ENCODE measurements at places on chromosomes 3 and 15. TPM values are rescaled to one million over a fixed set of nuclear protein-coding genes. Genes with fewer than 3 reads are reported as not detected.

DNA sequence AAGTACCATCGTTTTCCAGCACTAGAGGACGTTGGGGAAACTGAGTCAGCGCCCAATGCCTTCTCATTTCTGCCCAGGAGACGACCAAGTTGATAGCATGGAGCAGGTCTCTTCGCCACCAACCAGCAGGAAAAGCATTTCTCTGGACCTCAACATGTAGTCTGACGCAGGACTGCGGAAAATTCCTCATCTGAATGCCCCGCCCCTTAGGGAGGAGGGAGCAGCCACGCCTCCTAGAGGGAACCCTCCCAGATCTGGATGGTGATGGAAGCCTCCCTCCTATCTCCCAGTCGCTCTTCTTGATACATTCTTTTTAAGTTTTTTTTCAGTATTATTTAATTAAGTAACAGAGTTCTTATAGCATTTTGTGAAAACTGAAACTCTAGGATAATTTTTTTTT lies 17.4 kb upstream of the MINDY4B start:
- ATAC-seq: no peak

Gene CHRD
- total RNA-seq: 0.84 TPM

Gene NGRN
- 41.0 TPM for total RNA-seq

GRCh38 chr15:79185199-79185598 lies 94.6 kb upstream of the RASGRF1 start:
- ATAC-seq: no peak

- ATAC-seq: peak; percentile 63
These were observed 72.7 kb upstream of the LRTM1 start for GRCh38 chr3:55000546-55000945.

DNA sequence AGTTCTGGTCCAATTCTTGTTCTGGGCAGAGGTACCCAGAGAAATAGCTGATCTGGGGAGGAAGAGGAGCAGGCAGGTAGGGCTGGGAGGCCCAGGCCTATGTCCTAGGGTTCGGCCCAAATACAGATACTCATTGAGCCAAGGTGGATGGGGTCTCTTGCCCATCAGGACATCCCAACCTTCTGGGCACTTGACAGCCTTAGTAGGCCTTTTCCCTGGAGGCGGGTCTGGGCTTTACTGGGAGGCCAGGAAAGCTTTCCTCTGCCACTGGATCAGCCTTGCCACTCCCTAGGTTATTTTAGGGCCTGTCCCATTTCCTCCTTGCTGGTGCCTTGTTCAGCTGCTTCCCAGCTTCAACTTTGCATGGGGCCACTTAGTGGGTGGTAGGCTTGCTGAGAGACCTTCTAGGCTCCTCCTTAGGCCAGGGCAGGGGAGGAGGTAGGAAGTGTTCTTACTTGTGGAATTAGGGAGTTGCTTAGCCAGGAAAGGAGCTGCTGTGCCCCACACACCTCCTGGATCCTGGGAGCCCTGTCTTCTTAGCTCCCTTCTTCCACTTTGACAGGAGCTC lies 9.7 kb downstream of the TEX264 start:
- ATAC-seq: no peak

- no peak for ATAC-seq
These were observed 53.6 kb upstream of the GATA2 start for GRCh38 chr3:128546646-128547045.

Gene NOX5
- total RNA-seq: 0.44 TPM

DNA sequence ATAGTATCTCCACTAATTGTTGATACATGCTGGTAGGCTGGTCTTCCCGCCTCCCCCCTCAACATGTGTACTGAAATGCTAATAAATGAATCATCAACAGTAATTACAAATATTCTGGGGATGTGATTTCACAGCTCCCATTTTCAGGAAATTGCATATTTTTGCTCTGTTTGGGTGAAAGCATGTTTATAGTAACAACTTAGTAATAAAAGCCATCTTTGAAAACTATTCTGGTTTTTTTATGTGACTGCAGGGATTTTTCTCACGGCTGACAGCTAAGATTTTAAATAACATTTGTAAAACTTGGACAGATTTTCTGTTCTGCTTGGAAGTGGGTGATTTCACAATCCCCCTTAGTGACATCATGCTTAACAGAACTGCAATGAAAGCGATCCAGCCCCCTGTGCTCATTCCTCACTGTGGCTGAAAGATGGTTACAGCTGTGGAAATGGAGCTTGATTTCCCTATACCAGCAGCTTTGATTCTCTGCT lies 25.6 kb upstream of the FAM174B start:
- ATAC-seq: no peak

- no peak for ATAC-seq
These were observed 74.1 kb downstream of the MME start for GRCh38 chr3:155154255-155154654.

Gene GPR149
- total RNA-seq: not detected

Gene THSD4
- 121 TPM for total RNA-seq

DNA sequence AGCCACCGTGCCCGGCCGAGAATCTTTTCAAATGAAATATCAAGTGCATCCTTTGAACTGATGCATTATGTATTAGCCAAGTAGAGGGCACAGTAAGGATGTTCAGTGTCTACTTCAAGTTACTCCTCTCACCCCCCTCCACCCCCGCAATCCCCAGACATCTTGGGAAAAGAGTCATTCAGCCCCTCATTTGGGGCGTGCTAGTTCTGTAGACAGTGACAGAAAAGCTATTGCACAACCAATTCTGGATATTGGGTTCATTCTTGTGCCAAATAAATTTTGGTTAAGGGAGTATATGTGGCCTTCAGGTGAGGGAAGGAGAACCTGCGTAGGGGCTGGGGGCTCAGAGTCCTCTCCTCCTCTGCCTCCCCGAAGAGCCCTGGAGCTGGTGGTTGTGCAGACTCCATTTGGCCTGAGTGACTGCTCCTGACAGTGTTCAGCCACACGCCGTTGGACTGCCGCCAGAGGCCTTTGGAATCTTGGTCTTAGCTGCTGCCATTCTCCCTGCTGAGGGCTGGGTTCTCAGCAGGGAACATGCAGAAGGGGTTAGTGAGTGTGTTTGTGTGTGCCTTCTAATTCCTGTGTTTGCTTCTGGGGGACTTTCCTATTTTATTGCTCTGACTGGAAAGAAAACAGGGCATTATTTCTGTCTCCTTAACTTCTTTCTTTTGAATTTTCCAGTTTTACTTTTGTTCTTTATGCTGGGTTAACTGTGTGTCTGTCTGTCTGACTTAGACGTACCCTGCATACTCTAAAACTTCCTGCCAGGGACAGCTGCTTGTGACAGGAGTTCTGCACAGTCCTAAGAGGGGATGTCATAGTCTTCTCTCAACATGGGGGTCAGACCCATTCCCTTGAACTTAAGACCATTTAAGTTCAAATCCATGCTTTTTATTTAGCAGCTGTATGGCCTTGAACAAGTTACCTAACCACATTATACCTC lies 21.0 kb downstream of the RARB start:
- no peak for ATAC-seq

Gene ALDH1L1
- total RNA-seq: 4.5 TPM

DNA sequence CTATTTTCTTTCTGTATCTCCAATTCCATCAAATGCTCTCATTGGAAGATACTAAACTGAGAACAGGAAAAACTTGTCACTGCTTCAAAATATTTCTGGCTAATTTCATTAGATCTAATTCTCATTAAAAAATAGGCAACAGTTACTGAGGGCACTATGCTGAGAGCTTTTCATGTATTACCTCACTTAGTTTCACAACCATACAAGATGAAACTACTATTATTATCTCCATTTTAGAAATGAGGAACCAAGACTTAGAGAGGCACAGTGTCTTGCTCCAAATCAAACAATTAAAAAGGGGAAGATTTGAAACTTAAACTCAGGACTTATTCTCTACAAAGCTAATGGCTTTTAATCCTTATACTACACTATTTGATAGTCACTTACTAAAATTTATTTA lies 7.2 kb upstream of the OTOL1 start:
- no peak for ATAC-seq

- peak; percentile 26 for ATAC-seq
These were observed 444 bp upstream of the ABHD14A start for GRCh38 chr3:51974277-51974962.

Gene NANOGP8
- total RNA-seq: 0.44 TPM

DNA sequence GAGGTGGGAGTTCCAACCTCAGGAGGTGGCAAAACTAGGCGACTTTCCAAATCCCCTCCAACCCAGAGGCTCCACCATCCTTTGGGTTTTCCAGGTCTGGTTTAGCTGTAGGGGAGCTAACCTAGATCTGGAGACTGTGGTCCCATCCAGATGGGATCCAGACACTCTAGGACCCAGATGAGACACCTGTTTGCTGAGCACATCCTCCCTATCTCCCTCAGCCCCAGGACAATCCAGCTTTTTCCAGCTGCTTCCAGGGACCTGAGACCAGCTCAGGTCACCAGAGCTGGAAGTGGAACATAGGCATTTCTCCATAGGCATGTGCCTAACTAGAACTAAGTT lies 18.2 kb downstream of the CRTAP start:
- peak; percentile 32 for ATAC-seq

DNA sequence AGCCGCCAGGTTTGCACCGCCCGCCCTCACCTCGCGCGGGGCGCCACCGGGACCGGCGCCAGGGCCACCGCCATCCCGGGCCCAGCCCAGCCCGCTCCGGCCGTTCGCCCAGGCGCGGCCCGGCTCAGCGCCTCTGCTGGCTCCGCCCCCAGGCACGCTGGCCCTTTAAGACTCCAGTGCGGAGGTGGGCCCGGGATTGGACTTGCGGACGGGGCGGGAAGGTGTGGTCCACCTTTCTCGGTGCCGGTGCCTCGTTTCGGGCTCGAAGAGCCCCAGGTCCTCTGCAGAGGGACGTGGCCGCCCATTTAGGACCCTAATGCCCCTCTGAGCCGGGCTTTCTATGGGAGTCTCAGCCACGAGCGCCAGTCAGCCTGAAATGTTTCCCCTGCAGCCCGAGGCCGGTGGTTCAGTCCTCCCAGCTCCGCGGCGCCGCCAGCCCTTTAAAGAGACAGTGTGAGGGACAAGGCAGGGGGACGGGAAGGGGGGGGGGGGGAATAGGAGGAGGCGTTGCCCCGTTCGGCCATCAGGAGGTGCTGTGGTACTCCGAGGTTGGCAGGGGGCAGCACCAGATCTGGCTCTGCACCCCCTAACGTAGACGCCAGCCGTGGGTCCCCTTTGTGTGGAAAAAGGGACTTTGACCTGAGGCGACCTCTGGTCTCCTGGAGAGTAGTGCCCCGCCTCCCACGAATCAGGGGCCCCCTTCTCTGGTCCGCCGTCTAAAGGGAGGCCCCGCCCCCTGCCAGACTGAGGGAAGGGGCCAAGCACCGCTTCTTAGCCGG lies 1.0 kb downstream of the HYAL2 start:
- ATAC-seq: peak; percentile 56

DNA sequence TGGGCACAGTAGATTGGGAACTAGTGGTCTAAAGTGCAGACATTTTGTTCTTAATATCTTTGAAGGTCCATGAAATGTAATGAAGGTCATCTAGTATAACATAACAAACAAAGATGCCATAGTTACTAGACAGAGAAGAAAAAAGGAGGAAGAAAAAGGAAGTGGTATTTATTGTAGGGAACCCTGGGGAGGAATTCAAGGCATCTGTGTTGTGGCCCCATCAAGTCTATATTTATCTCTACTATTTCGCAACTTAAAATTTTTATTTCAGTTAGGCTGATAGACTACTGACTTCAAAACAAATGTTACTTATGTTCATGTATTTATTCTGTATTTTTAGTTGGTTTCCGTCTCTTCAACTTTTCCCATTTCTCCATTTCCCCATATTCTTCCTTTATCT lies 48.9 kb upstream of the ZDHHC23 start:
- no peak for ATAC-seq

DNA sequence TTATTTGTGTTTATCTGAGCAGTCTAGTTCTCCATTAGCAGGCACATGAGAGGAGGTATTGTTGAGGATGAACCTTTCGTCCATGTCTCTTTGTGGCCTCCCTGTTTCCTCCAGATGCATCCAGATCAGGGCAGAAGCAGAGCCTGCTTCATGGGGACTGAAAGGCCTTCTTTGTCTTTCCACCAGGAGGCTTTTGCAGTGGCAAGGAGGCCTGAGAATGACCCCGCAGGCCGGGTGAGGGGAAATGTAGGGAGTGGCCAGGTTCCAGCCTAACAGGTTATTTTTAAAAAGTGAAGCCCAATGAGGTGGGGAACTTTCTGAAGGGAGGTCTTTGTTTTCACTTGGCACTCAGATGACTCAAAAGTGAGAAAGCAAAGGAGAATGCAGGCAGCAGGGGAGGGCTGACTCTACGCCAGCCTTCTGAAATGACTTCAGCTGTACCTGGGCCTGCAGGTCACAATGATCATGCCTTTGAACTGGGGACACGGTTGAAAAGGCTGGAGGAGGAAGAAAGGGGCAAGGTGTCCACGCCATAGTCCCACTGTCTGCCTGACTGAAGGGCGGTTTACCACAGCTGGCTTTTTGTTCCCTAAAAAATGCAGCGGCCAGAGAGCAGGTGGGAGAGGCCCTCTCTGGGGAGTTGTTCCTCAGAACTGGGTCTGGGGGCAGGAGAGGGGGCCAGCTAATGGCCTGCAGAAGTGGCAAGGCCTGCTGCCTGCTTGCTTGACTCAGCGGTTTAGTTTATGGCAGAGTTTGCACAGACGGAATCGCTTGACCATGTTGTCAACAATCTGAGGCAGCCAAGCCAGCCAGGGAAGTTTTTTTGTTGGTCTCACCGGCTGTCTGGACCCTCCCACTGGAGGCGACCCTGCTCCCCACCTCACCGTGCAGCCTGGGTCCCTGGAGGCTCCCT lies 28.7 kb downstream of the CMTM7 start:
- peak; percentile 18 for ATAC-seq

DNA sequence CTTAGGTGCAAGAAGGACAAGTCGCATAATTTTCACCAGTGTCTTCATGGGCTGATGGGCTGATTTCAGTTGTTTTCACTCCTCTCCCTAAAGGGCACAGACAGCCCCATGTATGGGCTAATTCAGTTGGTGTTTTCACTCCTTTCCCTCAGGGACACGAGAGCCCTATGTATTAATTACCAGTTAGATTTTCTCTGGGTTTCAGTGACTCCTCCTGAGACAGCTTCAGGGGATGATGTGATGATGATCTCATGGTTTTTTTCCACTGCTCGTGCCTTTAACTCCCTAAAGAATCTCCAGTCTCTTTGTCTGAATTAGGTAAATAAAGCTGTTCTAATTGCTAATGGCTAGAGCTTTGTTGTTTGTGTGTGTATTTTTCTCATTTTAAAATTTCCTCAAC lies 9.9 kb downstream of the RAMAC start:
- ATAC-seq: no peak
